Naive thymus-derived CD8-positive, alpha-beta T cell (primary cell): ENCODE measurements at places on chromosomes 1 and 21. TPM values are rescaled to one million over a fixed set of nuclear protein-coding genes. Genes with fewer than 3 reads are reported as not detected.

The GJB4 gene
- not detected for total RNA-seq

The OR2L5 gene
- total RNA-seq, result 0.23 TPM

- DNase-seq, result no peak
Observed at GRCh38 chr21:32572574-32573420, 12.5 kb downstream of the TCP10L start.

GRCh38 chr1:19317126-19317910, 5.2 kb downstream of the SLC66A1 start:
- DNase-seq, result no peak

DNA sequence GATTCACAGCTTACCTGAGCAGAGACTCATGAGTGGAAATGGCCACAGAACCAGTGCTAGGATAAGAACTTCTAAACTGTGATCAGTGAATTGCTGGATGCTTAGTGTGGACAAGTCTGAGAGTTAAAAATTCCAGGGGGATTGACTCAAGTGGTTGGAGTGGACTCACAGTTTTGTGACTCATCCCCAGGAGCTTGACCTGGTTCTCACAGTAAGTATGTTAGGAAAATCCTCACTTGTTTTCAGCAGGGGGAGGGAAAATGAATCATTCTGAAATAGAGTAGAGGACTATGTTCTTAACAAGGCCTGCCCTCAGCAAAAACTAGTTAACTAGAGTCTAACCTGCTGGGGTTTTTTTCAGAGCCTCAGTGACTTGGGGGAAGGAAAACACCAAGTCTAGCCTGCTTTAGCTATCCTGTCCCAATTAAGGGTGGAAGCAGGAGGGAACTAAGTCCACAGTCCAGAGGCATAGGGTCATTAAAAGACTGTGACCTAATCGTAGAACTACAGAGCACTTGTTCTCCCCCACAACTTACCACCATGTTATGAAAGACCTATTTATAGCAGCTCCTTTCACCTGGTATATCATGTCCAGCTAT, 6.1 kb upstream of the CDC73 start:
- no peak for DNase-seq

DNA sequence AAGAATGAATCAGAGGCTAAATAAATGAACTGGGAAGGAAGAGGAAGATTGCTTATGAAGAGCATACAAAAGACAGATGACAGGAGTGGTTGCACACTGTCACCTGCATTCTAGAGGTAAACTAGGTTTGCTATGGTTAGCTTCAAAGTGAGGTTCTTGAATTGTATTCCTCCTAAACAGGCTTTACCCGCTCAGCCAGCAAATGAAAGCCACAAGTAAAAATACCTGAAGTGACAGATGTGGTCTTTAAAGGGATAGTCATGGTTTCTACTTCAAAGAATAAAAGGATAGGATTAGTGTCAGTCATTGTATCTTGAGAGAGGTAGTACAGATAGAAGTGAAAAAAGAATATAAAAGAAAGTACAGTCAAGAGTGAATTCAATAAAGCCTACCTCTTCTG, 32.4 kb upstream of the PRDX6 start:
- DNase-seq, result peak; percentile 26
